NCI-H1092 treated with DMSO at 0.1 percent for 48 hours (cell line): ENCODE measurements at places on chromosomes 2 and 18.

GRCh38 chr18:57854726-57855125 is 51.6 kb upstream of the ATP8B1 start:
- DNase-seq, result no peak

DNA sequence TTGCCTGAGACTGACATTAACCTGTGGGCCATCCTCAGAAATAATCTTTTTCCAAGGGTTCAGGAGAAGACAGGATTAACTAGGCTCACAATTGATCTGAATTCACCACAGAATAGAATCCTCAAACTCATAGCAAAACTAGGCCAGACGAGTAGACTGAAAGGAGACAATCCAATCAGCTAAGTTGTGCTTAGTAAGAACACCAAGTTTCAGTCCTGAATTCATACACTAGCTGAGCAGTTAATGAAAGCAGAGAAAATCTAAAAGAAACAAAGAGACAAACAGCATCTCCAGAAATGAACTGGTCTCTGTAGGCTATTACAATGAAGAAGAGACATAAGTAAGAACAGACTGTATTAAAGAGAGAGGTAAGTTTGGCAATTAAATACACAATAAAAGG is 89.5 kb downstream of the GORASP2 start:
- no peak for DNase-seq

GRCh38 chr2:113088213-113088992 is 20.6 kb downstream of the IL1F10 start:
- DNase-seq, result no peak

GRCh38 chr2:96505231-96505889 is at the start of gene NEURL3:
TSS of gene NEURL3 (minus strand) at chr2:96505357. CDS start at chr2:96505286, 71 bp downstream.
- no peak for DNase-seq

GRCh38 chr18:56152551-56153310 is 485.7 kb downstream of the TXNL1 start:
- no peak for DNase-seq

DNA sequence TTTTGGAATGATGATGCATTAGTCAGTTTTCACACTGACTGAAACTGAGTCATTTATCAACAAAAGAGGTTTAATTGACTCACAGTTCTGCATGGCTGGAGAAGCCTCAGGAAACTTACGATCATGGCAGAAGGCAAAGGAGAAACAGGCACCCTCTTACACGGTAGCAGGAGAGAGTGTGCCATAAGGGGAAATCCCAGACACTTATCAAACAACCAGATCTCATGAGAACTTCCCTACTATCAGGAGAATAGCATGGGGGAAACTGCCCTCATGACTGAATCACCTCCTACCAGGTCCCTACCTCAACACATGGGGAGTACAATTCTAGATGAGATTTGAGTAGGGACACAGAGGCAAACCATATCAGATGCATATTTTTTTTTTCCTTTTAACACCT is 504.5 kb upstream of the VRK2 start:
- no peak for DNase-seq

DNA sequence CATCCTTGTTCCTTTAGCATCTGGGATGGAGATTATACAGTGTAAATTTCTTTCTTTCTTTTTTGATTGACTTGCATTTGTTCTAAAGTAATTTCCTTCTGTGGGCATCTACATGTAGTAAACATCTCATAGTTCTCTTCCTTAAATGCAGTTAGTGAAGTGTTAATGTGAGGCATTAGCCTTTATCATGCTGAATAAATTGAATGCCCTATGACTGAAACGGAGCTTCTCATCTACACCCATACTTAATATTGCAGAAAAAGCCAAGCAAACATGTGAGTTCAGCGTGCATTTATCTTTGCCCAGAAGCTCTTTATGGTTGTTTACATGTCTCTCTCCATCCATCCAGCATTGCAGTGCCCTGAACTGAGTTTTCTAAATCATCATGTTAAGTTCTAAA is 58.3 kb downstream of the LYPD1 start:
- no peak for DNase-seq

- DNase-seq, result no peak
These were observed 150.4 kb upstream of the ITGA4 start for GRCh38 chr2:181306785-181307184.
